ENCODE measurements at places on chromosomes 2 and 18. TPM values are rescaled to one million over a fixed set of nuclear protein-coding genes. Genes with fewer than 3 reads are reported as not detected.

The BMP10 gene
- not detected for total RNA-seq

The SOX11 gene
- not detected for total RNA-seq

The ARHGEF4 gene
- 9.2 TPM for total RNA-seq

The ANTXR1 gene
- total RNA-seq: 144 TPM

The DTNB gene
- 8.1 TPM for total RNA-seq

The ALK gene
- not detected for total RNA-seq

The NGEF gene
- 12.8 TPM for total RNA-seq

The POTEC gene
- not detected for total RNA-seq

The ACOXL gene
- not detected for total RNA-seq

The ANKRD30B gene
- total RNA-seq: not detected

The RAMP1 gene
- not detected for total RNA-seq

The LYPD6 gene
- total RNA-seq: 0.19 TPM

The ARID5A gene
- 7.1 TPM for total RNA-seq

The TUBB6 gene
- 207 TPM for total RNA-seq

The RUFY4 gene
- total RNA-seq: not detected

The SIX2 gene
- 0.72 TPM for total RNA-seq

The EGR4 gene
- total RNA-seq: 0.43 TPM

The TMEM198 gene
- 0.71 TPM for total RNA-seq

The LRRC30 gene
- total RNA-seq: not detected

The ELMOD3 gene
- total RNA-seq: 12.5 TPM

The NOP58 gene
- total RNA-seq: 115 TPM

The CD207 gene
- total RNA-seq: not detected

The GPR155 gene
- 0.39 TPM for total RNA-seq

The SLC5A7 gene
- not detected for total RNA-seq

The IL1R1 gene
- 27.0 TPM for total RNA-seq

The COA5 gene
- total RNA-seq: 23.1 TPM

The GKN2 gene
- 4.3 TPM for total RNA-seq

The C1GALT1C1L gene
- total RNA-seq: 2.8 TPM

The SERPINB4 gene
- not detected for total RNA-seq

The FOXD4L1 gene
- total RNA-seq: 0.37 TPM

The GNLY gene
- not detected for total RNA-seq

The NCKAP5 gene
- total RNA-seq: 1.4 TPM

The FECH gene
- total RNA-seq: 36.2 TPM

The DLX2 gene
- total RNA-seq: 0.61 TPM

The CCL20 gene
- 5.9 TPM for total RNA-seq

The MYO5B gene
- 12.8 TPM for total RNA-seq

The NPHP1 gene
- total RNA-seq: 8.7 TPM

The HAUS1 gene
- total RNA-seq: 70.2 TPM

The SPDYA gene
- 0.14 TPM for total RNA-seq

The CTAGE1 gene
- total RNA-seq: not detected

The DNMT3A gene
- total RNA-seq: 5.6 TPM

The ERBB4 gene
- not detected for total RNA-seq

The GPR45 gene
- total RNA-seq: not detected

The RGPD3 gene
- total RNA-seq: 0.20 TPM

The DSG4 gene
- total RNA-seq: not detected

The BIRC6 gene
- 36.8 TPM for total RNA-seq
